ENCODE measurements at places on chromosomes 1 and 21. TPM values are rescaled to one million over a fixed set of nuclear protein-coding genes. Genes with fewer than 3 reads are reported as not detected.

The SLC26A9 gene
- total RNA-seq = not detected

DNA sequence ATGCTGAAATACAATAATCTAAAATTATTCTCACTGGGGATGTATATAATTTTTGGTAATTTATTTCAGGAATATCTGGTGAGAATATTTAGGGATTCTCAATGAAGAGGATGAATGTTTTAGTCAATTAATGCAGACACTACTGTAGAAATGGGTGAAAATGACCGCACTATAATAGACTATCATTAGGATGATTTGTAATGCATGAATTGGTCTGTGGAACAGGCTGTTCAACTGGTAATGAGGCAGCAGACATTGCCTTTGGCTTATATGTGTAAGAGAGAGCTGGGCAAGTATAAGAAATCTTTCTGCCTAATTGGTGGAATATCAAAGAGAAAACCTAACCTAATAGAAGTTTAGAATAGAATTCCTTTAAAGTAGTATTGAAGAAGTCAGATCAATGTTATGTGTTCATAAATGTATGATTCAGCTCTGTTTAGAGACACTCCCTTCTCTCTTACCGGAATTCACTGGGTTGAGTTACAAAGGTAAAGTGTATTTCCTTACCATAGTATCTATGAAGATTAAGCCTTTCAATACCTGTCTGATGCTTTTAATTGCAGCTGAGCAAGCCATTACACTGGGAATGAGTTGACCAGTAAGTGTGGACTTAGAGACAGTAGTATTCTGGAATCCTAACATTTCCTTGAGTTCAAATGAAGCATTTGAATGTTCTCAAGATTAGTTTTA is 274.5 kb downstream of the S1PR1 start:
- no peak for DNase-seq

DNA sequence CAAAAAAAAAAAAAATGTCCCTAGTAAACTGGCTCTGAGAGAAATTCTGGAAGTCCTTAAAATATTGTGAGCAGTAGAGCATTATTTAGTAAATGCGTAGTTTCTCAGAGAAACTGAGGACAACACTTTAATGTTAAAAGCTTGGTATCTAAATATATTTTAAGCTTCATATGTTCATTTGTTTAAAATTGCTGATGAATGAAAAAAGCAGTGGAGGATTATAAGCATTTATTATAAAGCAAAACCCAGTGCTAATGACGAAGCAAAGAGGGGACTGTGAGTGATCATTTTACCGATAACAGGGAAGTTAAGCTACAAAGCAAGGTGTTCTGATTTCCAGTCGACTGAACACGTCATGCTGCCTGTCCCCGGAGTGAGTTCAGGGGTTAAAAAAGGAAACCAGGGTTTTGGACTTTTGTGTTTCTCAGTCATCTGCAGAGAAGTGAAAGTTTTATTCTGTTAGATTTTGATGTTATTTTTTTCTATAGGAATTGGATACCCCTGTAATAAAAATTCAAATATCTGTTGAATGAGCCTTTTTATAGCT is 64.5 kb upstream of the SCCPDH start:
- DNase-seq = no peak

The LCK gene
- total RNA-seq = 0.09 TPM

- no peak for DNase-seq
Measured at GRCh38 chr1:207039380-207040180, 7.0 kb upstream of the C1orf116 start.
